Mesendoderm (in vitro differentiated cells): ENCODE measurements at places on chromosomes 1 and 21.

- H3K27me3 ChIP-seq = no peaks in the 10 kb centered on the region
- no peaks in the 10 kb centered on the region for H3K36me3 ChIP-seq
- H3K4me1 ChIP-seq = no peaks in the 10 kb centered on the region
- H3K27ac ChIP-seq = no peak overlapping the region
- H3K4me3 ChIP-seq = no peak overlapping the region
- DNase-seq = no peak
These were observed 148.1 kb upstream of the CTTNBP2NL start for GRCh38 chr1:112247961-112248360.

- H3K4me1 ChIP-seq = no peaks in the 10 kb centered on the region
- H3K4me3 ChIP-seq = no peak overlapping the region
- peaks cover 24% of the 10 kb centered on the region for H3K36me3 ChIP-seq
These were observed 8.5 kb downstream of the SSR2 start for GRCh38 chr1:156012051-156012817.

DNA sequence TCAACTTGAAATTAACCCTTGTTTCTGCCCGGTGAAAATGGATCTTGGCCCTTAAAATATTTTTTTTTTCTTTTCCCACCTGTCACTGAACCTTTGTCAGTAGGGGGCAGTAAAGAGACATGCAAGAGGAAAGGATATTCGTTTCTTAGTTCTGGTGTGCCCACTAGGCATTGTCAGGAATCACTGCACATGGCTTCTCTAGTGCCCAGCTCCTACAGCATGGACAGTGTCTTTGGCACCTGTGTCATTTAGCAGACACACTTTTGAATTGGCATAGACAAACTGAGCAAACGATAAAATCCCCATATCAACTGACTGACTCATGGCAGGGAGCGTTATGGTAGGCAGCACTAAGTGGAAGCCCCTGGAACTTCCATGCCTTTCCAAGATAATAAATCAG is 1048.1 kb downstream of the BRINP3 start:
- no peak overlapping the region for H3K27ac ChIP-seq
- no peaks in the 10 kb centered on the region for H3K36me3 ChIP-seq
- no peaks in the 10 kb centered on the region for H3K27me3 ChIP-seq
- H3K4me1 ChIP-seq = no peaks in the 10 kb centered on the region
- no peak overlapping the region for H3K4me3 ChIP-seq
- peak; percentile 78 for DNase-seq

DNA sequence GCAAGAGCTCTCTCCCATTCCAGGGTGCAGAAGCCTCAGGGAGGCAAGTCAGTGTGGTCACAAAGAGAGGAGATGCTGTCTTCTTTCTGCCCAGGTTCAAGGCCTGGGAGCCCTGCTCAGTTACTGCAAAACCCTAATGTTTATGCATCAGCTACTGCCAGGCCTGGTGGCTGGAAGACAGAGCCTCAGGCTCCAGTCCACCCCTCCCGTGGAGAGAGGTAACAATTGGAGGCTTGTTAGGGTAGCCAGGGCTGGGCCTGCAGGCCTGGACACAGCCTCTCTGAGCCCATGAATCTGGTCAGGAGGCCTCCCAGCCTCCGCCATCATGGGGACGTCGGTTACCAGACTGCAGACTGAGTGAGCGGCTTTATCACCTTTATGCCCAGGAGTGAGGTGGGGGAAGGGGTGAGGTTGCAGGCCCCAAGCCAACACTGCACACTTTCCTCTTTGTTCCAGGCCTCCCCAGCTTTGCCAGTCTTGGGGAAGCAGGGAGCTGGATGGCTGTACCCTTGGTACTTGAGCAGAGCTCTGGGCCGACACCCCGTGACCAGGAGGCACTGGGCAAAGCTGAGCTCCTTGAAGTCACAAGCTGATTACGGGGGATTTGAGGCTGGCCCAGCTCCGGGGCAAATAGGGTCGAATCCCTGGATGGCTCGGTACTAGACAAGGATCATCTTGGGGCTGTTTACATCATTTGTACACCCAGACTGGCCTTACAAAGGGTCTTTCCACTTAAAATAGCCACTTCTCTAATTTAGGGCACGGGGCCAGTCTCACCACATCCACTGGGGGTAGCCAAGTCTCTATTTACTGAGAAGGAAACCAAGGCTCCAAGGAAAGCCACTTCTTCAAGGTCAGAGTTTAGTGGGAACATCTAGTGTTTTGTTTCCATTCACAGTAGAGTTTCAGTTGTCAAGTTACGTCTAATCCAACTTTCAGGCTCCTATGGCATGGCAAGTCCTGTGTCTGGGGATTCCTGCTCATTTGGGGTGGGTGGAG is 5.2 kb downstream of the SLC2A1 start:
- no peak for DNase-seq
- no peaks in the 10 kb centered on the region for H3K27me3 ChIP-seq
- H3K27ac ChIP-seq = no peak overlapping the region
- no peak overlapping the region for H3K4me3 ChIP-seq
- H3K4me1 ChIP-seq = peaks cover 11% of the 10 kb centered on the region

DNA sequence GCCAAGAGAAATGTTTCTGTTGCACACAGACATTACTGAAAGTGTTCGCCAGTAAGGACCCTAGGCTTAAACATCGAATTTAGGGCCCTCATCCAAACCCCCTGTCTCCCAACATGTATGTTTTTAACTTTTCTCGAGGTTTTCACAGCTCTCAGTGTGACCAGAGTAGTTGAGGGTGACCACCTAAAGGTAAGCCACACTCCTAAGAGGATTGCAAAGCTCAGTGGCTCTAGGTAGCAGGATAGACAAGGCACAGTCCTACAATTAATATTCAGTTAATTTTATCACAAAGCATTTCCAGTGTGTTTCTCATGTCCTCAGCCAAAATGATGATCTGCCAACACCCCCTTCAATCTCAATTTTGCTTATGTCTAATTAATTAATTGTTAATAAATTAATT is 695 bp upstream of the ALG14 start:
- no peaks in the 10 kb centered on the region for H3K36me3 ChIP-seq
- H3K4me3 ChIP-seq = no peak overlapping the region
- H3K27me3 ChIP-seq = no peaks in the 10 kb centered on the region
- H3K4me1 ChIP-seq = no peaks in the 10 kb centered on the region
- DNase-seq = no peak

DNA sequence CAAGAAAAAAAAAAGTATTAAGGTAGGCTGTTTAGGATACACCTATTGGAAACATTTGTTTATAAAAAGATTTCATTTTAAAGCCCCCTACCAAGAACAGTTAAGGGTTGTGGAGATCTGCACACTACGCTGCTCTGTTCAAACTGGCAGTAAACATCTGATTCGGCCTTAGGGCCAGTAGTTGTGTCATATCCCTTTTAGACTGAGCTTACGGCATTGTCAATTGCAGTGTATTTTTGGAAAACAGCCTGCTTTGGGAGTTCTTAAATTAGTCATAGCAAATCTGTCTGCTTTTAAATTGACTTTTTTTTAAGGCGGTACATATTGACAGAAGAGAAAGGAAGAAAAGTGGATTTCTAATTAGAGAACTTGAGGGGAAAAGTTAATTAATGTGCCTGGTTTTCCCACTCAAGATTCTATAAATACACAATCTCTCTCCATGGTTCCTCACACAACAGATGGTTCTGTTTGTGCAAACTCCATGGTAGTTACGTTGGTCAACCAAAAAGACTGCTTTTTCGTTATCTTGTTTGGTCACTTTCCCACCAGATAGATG is 1.7 kb upstream of the ELK4 start:
- H3K27ac ChIP-seq = no peak overlapping the region
- no peak for DNase-seq
- H3K4me3 ChIP-seq = no peak overlapping the region
- no peaks in the 10 kb centered on the region for H3K27me3 ChIP-seq
- no peaks in the 10 kb centered on the region for H3K4me1 ChIP-seq

GRCh38 chr1:36807262-36807661 is 227.1 kb downstream of the GRIK3 start:
- no peaks in the 10 kb centered on the region for H3K27me3 ChIP-seq
- DNase-seq = no peak
- H3K27ac ChIP-seq = no peak overlapping the region
- H3K36me3 ChIP-seq = no peaks in the 10 kb centered on the region

GRCh38 chr1:114338191-114338890 is 172.7 kb downstream of the TRIM33 start:
- no peak overlapping the region for H3K27ac ChIP-seq
- no peak overlapping the region for H3K4me3 ChIP-seq
- no peaks in the 10 kb centered on the region for H3K27me3 ChIP-seq
- no peaks in the 10 kb centered on the region for H3K36me3 ChIP-seq
- H3K4me1 ChIP-seq = peaks cover 7% of the 10 kb centered on the region
- DNase-seq = peak; percentile 38

DNA sequence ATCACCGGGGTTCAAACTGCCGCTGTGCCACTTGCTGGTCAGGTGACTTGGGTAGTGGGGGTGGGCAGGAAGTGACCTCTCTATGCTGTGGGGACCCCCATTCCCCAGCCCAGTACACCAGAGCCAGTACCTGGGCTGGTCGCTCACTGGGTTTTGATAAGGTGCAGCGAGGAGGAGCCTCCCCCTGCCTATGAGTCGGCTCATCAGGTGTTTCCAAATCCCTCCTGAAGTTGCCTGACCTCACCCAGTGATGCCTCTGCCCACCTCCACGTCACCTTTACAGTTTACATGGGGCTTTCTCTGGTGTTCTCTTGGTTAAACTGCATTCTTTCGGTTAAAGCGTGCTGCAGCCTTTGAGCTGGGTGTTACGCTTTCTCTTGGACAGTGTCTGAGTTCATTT is 58.2 kb downstream of the ARHGEF10L start:
- DNase-seq = no peak
- H3K4me1 ChIP-seq = peaks cover 8% of the 10 kb centered on the region
- H3K27ac ChIP-seq = no peak overlapping the region
- H3K36me3 ChIP-seq = no peaks in the 10 kb centered on the region

GRCh38 chr1:186872291-186872690 is 43.5 kb downstream of the PLA2G4A start:
- no peaks in the 10 kb centered on the region for H3K36me3 ChIP-seq
- no peaks in the 10 kb centered on the region for H3K27me3 ChIP-seq
- no peak overlapping the region for H3K27ac ChIP-seq
- no peaks in the 10 kb centered on the region for H3K4me1 ChIP-seq
- no peak overlapping the region for H3K4me3 ChIP-seq

DNA sequence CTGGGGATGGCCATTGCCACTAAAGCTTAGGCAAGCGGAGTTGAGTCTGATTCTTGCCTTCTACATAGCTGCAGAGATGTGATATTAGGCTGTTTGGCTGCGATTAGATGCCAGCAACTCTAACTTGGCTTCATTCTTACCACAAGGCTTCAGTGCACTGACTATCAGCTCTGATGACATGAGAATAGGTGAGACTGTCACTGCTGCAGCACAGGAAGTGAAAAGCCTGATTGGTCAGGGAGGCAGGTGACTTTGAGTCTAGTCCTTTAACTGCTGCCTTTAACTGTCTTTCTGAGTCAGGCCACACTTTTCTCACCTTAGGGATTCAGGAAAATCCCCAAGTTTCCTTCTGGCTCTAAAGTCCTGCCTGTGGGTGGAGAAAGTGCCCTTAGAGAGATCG is 14.1 kb upstream of the PLXNA2 start:
- no peak for DNase-seq
- no peaks in the 10 kb centered on the region for H3K27me3 ChIP-seq
- peaks cover 3% of the 10 kb centered on the region for H3K4me1 ChIP-seq
- H3K27ac ChIP-seq = no peak overlapping the region
- no peaks in the 10 kb centered on the region for H3K36me3 ChIP-seq
- no peak overlapping the region for H3K4me3 ChIP-seq

DNA sequence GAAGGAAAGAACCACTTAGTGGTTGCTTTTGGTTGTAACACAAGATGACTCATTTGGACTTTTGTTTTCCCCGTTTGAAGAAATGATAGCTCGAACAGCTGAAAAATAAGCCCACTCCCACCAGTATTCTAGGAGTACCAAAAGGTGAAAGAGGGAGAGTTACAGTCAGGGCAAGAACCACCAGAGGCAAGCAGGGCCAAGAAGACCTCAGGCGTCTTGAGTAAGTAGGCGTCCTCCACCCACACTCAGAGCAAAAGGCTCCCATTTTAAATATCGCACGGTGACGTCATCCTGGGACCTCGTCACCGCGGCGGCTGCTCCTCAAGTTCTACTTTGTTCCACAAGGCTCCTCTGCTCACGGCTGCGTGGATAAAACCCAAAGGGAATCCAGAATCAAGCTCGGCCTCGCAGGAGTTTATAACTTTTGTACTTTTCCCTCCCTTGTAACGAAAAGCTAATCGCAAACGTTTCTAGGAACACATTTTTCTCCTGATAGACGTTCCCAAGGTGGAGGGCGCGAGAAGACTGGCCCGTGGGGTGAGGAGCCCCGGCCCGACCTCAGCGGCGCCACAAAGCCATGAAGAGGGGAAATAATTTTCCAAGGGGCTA is 1.2 kb downstream of the BTG3 start:
- H3K27me3 ChIP-seq = no peaks in the 10 kb centered on the region
- no peaks in the 10 kb centered on the region for H3K4me1 ChIP-seq
- H3K27ac ChIP-seq = no peak overlapping the region
- peak; percentile 90 for DNase-seq

DNA sequence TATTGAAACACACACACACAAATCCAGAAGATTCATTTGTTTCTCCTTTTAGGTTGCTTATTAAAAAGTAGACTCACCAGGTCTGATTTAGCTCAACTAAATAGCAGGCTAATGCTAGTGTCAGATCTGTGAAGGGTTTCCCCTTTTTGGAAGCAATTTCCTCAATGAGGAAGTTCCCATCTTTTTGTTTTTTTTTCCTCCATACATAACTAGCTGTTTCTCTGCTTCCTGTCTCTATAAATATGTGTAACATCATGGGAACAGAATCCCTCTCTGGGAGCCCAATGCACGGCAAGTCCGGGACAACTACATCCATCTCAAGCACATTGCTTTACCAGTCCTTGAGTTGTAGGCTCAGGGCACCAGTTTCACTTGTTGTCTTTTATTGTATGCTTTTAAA is 1421.1 kb downstream of the PLA2G4A start:
- DNase-seq = no peak
- no peak overlapping the region for H3K4me3 ChIP-seq

GRCh38 chr1:230050973-230051735 is 15.9 kb upstream of the GALNT2 start:
- no peak for DNase-seq
- H3K27me3 ChIP-seq = no peaks in the 10 kb centered on the region
- H3K36me3 ChIP-seq = no peaks in the 10 kb centered on the region
- H3K4me3 ChIP-seq = no peak overlapping the region

GRCh38 chr1:8311068-8311718 is 6.7 kb upstream of the SLC45A1 start:
- peaks cover 3% of the 10 kb centered on the region for H3K4me1 ChIP-seq
- H3K4me3 ChIP-seq = no peak overlapping the region
- no peak for DNase-seq
- H3K27ac ChIP-seq = no peak overlapping the region

DNA sequence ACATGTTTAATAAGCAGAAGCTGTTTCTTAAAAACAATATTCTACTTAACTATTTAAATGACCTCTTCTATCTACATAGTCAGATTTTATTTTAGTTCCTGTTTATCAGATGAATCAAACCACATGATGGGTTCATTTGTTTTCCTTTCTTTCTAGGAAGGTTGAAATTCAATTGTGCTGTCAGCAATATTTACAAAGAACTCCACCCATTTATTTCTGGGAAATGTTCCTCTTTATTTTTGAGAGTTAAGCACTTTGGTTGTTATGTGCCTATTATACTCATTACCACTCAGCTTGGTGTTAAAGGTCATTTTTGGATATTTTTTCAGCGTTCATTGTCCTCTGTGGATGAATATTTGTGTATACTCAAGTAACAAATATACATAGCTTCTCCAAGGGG is 84.9 kb downstream of the C4BPA start:
- no peak overlapping the region for H3K4me3 ChIP-seq
- no peak overlapping the region for H3K27ac ChIP-seq
- H3K27me3 ChIP-seq = no peaks in the 10 kb centered on the region
- H3K4me1 ChIP-seq = no peaks in the 10 kb centered on the region
- no peak for DNase-seq
- no peaks in the 10 kb centered on the region for H3K36me3 ChIP-seq

GRCh38 chr1:87291107-87291506 is 37.6 kb upstream of the LMO4 start:
- no peaks in the 10 kb centered on the region for H3K36me3 ChIP-seq
- H3K4me3 ChIP-seq = no peak overlapping the region
- DNase-seq = no peak
- no peak overlapping the region for H3K27ac ChIP-seq
